ENCODE measurements at places on chromosomes 4 and X. TPM values are rescaled to one million over a fixed set of nuclear protein-coding genes. Genes with fewer than 3 reads are reported as not detected.
A peak's percentile ranks its signal among the peaks of the same experiment; 100 is the strongest.

GRCh38 chr4:136741468-136741867 lies 790.8 kb downstream of the PCDH18 start:
- DNase-seq, result no peak

DNA sequence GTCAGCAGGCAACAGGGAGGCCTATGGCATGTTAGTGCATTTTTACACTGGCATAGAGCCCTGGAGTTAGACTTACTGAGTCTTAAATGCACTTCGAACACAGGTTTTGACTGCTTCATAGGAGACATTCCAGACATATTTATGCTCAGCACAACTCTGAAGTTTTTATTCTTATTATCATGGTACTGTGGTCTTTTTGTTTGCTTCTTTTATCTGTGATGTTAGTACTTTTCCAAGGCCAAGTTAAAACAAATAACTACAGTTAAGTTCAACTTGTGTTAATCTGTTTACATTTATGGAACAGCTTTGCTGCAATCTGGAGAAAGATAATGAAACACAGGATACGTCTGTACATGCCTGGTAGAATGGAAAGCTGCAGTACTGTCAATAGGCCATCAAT lies 76.5 kb downstream of the COL4A5 start:
- DNase-seq, result no peak

DNA sequence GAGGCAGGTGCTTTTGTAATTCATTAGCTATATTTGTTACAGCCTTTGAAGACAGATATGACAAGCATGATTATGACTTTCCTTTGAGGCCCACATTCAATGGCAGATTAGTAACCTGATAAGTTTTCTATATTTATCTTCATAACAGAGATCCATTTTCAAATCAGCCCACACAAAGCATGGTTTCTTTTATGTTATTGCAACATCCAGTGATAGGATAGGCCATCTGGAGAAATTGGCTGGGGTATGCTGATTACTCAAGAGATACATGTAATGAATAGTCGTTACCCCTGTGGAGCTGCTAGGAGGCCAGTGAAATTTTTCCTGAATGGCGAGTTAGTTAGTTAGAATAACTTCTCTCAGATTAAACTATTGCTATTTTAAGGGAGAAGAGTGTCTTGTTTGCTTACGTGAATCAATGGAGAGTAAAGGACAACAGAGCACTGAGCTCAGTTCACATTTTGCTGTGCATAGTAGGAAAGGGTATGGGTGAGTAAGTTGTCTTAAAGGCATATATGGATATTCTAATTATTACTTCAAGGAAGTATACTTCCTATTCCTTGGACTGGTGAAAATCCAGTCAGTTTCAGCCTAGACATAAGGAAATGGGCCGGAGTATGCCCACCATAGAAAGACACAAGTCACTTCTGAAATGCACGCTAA lies 79.2 kb upstream of the DKK2 start:
- no peak for DNase-seq

NDNF gene
- total RNA-seq, result 2.1 TPM

DNA sequence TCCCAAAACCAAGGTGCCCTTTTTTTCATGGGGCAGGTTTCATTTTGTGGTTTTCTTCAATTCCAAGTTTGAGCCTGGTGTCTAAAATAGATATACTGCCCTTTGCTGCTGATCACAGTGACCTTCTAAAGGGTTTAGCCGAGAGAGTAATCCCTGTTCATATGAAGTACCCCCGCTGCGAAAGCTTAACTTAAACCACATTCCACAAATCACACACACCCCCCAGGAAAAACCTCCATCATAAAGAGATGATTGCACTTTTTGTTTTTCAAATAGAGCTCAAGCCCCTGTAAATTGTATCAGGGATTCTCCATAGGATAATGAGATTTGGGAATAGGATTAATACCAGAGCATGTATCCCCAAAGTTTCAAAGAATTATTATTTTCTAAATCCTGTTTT lies 90.8 kb downstream of the USP46 start:
- no peak for DNase-seq

RBM46 gene
- total RNA-seq, result not detected

GUCY1A1 gene
- 82.5 TPM for total RNA-seq

SPANXC gene
- not detected for total RNA-seq

- peak; percentile 71 for DNase-seq
Observed at GRCh38 chr4:168900080-168900479, 110.0 kb downstream of the CBR4 start.

GRCh38 chrX:23811108-23811651 lies 28.2 kb downstream of the SAT1 start:
- DNase-seq, result peak; percentile 52

- DNase-seq, result no peak
Observed at GRCh38 chrX:8273451-8273895, 102.4 kb upstream of the VCX2 start.

HSPA4L gene
- total RNA-seq, result 8.9 TPM

GRCh38 chr4:156217236-156217635 lies 263.6 kb upstream of the CTSO start:
- no peak for DNase-seq

- DNase-seq, result no peak
Observed at GRCh38 chrX:48058621-48059295, 12.7 kb downstream of the ZNF630 start.

DNA sequence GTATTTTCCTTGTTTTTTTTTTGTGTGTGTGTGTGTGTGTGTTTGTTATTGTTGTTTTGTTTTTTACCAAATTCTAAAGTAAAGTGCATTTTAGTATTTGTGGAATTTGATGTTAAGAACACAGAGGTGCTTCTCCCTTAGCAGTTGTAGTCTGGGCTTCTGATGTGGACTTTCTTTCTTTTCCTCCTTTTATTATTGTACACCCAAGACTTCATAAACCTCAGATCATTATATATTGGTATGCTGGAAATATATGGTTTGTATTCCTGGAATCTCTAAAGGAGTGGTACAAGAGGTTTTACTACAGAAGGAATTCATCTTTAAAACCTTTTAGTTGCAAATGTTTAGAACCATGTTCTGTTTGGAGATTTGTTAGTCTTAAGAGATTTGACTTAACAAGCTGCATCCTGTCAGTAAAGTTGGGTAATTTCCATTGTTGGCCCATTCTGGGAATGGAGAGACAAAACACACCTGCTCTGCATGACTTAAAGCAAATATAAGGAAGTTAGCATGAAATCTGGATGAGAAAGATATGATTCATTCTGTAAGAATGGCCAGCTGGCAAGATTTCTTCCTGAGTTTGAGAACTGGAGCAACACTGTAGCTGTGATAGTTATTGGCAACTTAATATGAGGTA lies 64.0 kb downstream of the SMAD1 start:
- DNase-seq, result no peak

GRCh38 chr4:8391972-8392371 lies 48.6 kb downstream of the ACOX3 start:
- DNase-seq, result no peak

GRCh38 chr4:6474705-6475457 lies 2.5 kb upstream of the PPP2R2C start:
- DNase-seq, result no peak

H2BW1 gene
- total RNA-seq, result not detected

ASMT gene
- not detected for total RNA-seq

DNA sequence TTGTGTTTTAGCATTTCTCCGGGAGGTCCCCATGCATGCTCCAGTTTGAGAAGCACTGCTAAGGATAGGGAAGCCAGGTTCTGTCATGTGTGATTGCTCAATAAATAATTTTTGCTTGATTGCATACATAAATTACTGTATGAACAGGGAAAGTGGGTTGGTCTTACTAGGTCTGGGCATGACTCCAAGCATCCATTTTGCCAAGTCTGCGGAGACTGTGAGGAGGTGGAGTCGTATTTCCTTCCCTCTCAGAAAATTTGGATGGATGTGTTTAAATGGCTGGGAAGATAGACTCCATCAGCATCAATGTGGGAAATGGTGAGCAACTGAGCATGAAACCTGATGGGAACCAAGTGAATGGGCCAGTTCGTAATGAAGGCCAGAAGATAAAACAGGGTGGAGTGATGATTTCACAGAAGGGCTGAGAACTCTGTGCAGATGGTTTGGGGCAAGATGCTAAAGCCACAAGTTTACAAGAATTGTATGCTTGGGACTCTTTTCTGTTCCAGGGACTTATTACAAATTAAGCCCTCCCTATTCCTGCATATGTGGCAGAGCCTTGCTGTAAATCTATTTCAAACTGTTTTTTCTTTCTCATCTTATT lies 84.1 kb downstream of the NHS start:
- peak; percentile 49 for DNase-seq

GRCh38 chr4:98522636-98523395 lies 135.6 kb downstream of the TSPAN5 start:
- DNase-seq, result no peak

DNA sequence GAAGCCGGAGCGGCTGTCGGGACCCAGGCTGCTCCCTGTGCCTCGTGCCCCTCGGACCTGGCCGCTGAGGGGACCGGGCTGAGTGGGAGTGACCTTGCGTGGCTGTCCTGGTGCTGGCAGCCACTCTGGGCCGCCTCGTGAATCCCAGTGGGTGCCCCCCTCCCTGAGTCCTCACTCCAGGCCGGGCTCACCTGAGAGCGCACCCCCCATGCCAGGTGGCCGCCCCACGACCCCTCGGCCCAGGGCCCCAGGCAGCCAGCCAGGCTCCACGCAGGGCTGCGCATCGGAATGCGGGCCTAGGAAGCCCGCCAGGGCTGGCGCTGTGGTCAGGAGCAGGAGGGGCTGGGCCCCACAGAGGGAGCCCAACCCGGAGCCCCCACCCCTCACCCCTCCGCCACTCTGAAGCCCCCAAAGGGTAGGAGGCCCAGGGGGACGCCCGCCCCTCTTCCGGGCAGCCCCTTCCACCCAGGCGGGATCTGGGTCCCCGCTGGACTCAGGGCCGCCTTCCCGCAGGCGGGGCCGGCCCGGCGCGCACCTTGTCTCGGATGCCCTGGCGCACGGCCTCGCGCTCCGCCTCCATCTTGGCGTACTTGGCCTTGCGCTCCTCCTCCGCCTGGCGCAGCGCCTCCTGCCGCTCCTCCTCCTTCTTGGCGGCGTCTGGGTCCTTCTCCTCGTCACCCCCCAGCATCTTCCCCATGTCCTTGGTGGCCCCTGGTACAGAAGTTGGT lies 33.9 kb downstream of the CPLX1 start:
- peak; percentile 78 for DNase-seq

GRCh38 chr4:155569960-155570515 lies 96.6 kb upstream of the GUCY1A1 start:
- no peak for DNase-seq

DNA sequence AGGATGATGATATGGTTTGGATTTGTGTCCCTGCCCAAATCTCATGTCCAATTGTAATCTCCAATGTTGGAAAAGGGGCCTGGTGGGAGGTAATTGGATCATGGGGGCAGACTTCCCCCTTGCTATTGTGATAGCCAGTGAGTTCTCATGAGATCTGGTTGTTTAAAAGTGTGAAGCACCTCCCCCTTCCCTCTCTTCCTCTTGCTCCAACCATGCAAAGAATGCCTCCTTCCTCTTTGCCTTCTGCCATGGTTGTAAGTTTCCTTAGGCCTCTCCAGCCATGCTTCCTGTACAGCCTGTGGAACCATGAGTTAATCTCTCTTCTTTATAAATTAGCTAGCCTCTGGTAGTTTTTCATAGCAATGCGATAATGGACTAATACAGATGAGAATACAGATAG lies 19.7 kb upstream of the ALG13 start:
- no peak for DNase-seq

GRCh38 chrX:68196939-68197791 lies 236.1 kb downstream of the OPHN1 start:
- no peak for DNase-seq

DNA sequence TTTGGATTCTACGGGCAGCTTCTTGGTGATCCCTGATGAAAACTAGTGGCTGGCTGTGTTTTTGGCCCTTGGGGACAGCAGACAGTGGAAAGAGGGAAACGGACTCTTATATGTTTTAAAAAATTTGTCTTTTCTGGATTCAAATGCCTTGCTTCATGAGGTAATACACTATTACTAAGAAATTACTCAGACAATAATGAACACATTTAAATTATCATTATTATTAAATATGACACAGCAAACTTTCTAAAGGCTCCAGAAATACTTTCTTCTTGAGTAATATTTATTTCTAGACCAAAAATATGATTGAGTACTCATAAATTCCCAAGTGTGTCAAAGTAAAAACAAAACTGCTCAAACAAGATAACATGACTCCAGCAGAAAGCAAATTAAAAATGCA lies 520.7 kb upstream of the AADAT start:
- DNase-seq, result no peak

GRCh38 chr4:169249214-169249973 lies 21.4 kb downstream of the SH3RF1 start:
- DNase-seq, result no peak

DNA sequence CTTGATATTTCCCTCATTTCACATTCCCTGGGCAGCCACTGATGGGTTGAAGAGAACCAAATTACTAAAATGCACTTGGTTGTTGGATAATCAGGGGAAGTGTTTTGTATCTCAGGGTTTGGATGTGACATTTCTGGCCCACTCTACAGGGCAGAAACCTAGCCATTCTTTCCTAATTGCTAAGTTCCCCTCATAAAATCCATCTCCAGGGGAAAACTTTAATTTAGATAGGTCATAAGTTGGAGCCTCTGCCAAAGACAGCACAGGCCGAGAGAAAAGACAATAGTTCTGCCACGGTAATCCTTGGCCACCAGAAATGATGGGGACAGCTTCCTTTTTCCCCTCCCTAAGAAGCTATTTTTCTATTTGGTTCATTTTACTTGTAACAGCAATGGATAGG lies 192.7 kb upstream of the C1QTNF7 start:
- DNase-seq, result no peak

GRCh38 chrX:109283870-109284269 lies 198.0 kb downstream of the GUCY2F start:
- DNase-seq, result no peak

- DNase-seq, result peak; percentile 39
Observed at GRCh38 chr4:24067367-24068193, 177.7 kb upstream of the PPARGC1A start.

- no peak for DNase-seq
Observed at GRCh38 chrX:121216641-121217374, 169.4 kb downstream of the GLUD2 start.

RPA4 gene
- 0.29 TPM for total RNA-seq

DNA sequence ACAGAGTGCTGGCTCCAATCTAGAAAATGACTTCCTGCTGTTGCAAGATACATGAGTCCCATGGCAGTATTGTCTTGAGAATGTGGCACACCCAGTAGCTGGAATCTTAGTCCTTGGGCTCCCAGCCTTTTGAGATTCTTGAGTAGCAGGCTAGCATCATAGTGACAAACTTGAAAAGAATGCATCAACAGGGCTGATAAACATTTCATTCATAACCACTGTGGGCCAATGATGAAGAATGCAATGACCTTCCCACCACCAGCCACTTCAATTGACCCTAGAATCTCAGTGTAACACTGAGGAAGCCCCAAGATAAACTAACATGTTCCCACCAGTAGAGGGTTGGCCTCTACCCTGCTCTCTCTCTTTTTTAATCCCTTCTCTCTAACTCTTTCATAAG lies 329.3 kb downstream of the GBA3 start:
- no peak for DNase-seq

DNA sequence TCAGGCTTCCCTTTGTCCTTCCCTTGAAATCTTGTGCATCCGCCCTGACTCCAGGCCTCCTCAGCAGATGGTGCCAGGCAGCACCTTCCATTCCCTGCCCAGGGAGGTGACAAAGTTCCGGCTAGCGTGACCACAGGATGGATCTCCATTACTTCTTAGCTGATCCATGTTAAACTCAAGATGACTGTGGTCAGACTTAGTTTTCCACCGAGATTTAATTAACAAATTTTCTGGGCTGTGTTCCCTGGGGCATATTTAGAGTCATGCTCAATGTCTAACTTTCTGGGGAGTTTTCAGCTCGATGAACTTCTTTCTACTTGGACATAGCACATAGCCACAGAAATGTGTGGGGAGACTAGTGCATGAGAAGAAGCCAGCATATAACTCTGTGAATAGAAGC lies 215.1 kb upstream of the SFRP2 start:
- no peak for DNase-seq

STPG2 gene
- not detected for total RNA-seq
